ENCODE measurements at places on chromosomes 1 and 21. TPM values are rescaled to one million over a fixed set of nuclear protein-coding genes. Genes with fewer than 3 reads are reported as not detected.

DNA sequence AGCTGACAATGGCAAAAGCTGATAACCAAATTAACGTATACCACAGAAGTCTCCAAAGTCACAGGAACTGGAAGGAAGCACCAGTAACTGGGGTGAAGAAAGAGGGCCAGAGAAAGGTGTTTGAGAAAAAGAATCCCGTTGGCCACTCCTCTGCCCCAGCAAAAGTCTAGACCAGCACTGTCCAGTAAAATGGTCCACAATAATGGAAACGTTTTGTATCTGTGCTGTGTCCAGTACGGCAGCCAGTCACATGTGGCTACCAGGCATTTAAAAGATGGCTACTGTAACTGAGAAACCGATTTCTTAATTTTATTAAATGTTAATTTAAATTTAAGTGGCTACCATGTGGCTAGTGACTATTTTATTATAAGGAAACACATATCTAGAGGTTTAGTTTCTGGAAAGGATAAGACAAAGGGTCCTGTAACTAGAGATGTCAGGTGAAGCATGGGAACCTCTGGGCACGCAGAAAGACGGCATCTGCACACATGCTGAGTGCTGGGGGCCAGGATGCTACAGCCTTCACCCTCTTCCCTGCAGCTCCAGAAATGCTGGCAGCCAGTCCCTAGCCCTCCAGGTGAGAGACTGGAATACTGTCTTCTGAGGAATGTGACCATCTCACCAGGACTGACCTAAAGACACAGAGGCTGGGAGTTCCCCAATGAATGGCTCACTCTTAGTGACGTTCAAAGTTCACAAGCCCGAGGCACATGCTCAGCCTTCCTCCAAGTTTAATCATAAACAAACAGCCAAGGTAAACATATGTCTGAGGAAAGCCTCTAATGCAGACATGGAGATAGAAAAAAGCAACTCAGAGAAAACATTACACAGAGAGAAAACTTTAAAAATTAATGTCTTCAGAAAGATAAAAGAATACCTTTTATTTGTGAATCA lies 50.7 kb downstream of the JAK1 start:
- no peaks in the 10 kb centered on the region for H3K27me3 ChIP-seq
- no peak overlapping the region for H3K4me3 ChIP-seq
- no peaks in the 10 kb centered on the region for H3K36me3 ChIP-seq
- DNase-seq = no peak

DNA sequence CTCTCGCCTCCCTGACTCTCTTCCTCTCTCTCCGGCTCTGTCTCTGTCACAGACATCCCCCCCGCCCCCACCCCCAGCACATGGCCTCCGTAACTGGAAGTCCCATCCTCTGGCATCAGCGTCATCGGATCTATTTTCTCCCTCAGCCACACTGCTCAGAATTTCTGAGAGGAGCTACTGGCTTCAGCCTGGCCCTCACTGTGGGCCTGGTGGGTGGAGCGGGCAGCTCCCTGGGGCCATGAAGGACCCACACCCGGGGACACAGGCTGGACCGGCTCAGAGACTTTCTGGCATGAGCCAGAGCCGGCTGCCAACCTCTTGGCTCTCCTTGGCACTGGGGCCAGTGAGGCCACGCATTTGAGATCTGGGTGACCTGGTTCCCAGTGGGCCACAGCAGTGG lies 61.2 kb upstream of the CASZ1 start:
- DNase-seq = no peak
- no peak overlapping the region for H3K27ac ChIP-seq
- H3K27me3 ChIP-seq = peaks cover 20% of the 10 kb centered on the region
- no peak overlapping the region for H3K4me3 ChIP-seq

DNA sequence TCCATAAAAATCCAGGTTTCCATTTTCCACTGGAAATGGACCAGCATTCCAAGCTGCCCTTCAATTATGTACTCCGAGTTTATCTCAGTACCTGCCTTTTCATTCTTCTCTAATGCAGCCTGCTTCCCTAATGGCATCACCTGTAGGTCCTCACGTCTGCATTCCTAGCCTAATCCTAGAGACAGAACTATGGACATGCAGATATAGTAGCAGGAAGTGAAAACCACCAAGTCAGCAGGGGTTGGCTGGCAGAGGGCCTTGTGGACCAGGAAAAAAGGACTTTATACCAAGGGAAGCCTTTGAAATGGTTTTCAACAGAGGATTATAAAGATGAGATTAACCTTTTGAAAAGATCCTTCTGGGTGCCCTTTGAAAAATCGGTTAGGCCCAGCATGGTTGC lies 135.7 kb upstream of the L1TD1 start:
- H3K27ac ChIP-seq = no peak overlapping the region
- DNase-seq = no peak
- H3K27me3 ChIP-seq = no peaks in the 10 kb centered on the region
- H3K36me3 ChIP-seq = no peaks in the 10 kb centered on the region
- H3K4me3 ChIP-seq = no peak overlapping the region
- peaks cover 14% of the 10 kb centered on the region for H3K4me1 ChIP-seq

DNA sequence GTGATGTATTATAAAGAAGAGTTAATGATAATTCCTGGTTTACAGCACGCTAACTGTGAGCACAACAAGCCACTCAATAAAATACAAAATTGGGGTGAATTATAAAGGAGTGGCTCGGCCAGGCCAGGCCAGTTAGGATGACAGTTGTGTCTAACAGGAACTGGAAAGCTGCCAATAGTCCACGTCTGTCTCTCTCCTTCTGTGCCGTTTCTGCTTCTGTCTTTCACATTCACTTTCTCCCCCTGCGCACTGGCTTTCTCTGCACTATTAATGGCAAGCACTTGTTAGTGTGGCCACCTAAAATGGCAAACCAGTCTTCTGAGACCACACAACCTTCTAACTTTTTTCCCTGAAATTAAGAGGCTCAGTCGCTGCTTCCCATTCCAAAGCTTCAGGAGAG lies 394.3 kb downstream of the NTNG1 start:
- no peak overlapping the region for H3K27ac ChIP-seq
- H3K4me1 ChIP-seq = no peaks in the 10 kb centered on the region
- H3K4me3 ChIP-seq = no peak overlapping the region
- H3K27me3 ChIP-seq = no peaks in the 10 kb centered on the region
- H3K36me3 ChIP-seq = no peaks in the 10 kb centered on the region

DNA sequence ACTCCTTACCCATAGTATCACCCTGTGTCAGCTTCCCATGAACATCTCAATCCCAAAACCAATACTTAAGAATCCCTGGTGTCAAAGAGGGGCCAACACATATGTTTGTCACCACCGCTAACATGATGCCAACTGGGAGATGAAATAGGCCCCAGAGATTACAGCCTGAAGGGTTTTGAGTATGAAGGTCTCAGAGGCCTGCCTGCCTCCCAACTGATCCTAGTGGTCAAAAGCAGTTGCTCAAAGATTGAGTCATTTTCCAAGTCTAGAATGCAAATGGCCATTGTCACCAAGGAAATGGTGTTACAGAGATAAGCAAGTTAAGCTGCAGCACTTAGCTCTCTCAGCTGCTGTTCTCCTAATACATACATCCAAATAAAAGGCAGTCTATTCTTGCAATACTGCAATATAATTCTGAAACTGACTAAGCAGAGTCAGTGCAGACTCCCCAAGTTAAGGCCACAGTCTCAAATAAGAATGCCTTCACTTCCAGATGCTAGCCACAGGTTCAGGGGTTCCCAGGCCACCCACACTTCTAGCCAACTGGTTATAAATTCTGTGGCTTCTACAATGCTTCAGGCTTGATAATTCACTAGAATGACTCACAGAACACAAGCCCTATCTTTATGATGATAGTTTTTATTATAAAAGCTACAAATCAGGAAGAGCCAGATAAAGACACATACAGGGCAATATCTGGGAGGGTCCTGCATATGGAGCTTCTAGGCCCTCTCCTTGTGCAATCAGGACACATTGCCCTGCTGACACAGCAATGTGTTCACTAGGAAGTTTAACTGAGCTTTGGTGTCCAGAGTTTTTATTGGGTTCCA lies 18.7 kb downstream of the DUSP10 start:
- H3K4me1 ChIP-seq = peaks cover 51% of the 10 kb centered on the region
- no peak for DNase-seq
- H3K36me3 ChIP-seq = no peaks in the 10 kb centered on the region
- no peak overlapping the region for H3K27ac ChIP-seq

GRCh38 chr1:25837262-25837875 lies 17.6 kb downstream of the MTFR1L start:
- no peak overlapping the region for H3K4me3 ChIP-seq
- peaks cover 30% of the 10 kb centered on the region for H3K4me1 ChIP-seq
- H3K27me3 ChIP-seq = no peaks in the 10 kb centered on the region
- DNase-seq = no peak
- peaks cover 5% of the 10 kb centered on the region for H3K36me3 ChIP-seq

DNA sequence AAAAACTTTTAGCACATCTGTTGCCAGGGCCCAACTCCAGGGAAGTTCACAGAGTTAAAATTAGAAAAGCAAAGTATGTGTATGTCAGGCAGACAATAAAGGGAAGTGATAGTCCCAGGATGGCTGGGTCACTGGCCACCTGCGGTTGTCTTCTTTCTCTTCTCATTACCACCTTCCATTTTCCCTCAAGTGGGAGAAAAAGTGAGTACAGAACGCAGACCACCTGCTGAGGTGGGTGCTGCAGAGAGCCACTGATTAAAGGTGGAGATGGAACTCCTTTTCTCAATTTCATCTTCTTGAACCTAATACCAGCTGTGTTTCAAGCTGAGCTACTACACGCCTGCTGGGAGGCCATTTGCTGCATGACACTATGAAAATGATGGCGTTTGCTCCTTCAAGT lies 88.8 kb upstream of the PDE4B start:
- H3K27ac ChIP-seq = no peak overlapping the region
- H3K4me3 ChIP-seq = no peak overlapping the region
- peaks cover 69% of the 10 kb centered on the region for H3K27me3 ChIP-seq
- H3K4me1 ChIP-seq = no peaks in the 10 kb centered on the region

GRCh38 chr1:216458812-216459211 lies 35.6 kb upstream of the USH2A start:
- H3K4me1 ChIP-seq = peaks cover 46% of the 10 kb centered on the region
- no peaks in the 10 kb centered on the region for H3K27me3 ChIP-seq
- no peak overlapping the region for H3K4me3 ChIP-seq
- no peak overlapping the region for H3K27ac ChIP-seq
- H3K36me3 ChIP-seq = no peaks in the 10 kb centered on the region
- DNase-seq = no peak

- peaks cover 14% of the 10 kb centered on the region for H3K36me3 ChIP-seq
- H3K27me3 ChIP-seq = no peaks in the 10 kb centered on the region
- H3K27ac ChIP-seq = no peak overlapping the region
- DNase-seq = no peak
- no peaks in the 10 kb centered on the region for H3K4me1 ChIP-seq
Measured at GRCh38 chr21:42568866-42569731, 55.4 kb downstream of the SLC37A1 start.

- H3K4me1 ChIP-seq = peaks cover 10% of the 10 kb centered on the region
- peaks cover 2% of the 10 kb centered on the region for H3K36me3 ChIP-seq
- no peak overlapping the region for H3K4me3 ChIP-seq
Measured at GRCh38 chr1:97201641-97202040, 480.1 kb downstream of the PTBP2 start.

DNA sequence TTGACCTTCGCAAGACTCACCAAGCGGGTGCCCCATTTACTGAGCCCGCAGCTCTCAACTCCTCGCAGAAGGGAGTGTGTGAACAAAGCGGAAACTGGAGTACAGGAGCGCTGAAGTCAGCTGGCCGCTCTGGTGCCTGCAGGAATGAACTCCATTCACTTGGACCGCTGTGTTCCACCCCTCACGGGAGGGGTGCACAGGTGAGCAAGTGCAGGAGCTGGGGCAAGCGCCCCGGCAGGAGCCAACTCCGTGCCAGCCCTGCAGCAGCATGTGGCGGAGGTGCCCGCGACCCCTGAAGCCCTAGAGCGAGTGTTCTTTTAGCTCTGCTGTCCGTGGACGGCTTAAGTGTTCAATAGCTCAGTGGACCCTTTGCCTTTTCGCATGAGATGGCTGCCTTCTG lies 471.6 kb upstream of the ADGRL4 start:
- no peak overlapping the region for H3K4me3 ChIP-seq
- no peak overlapping the region for H3K27ac ChIP-seq
- DNase-seq = no peak
- no peaks in the 10 kb centered on the region for H3K27me3 ChIP-seq
- no peaks in the 10 kb centered on the region for H3K4me1 ChIP-seq

DNA sequence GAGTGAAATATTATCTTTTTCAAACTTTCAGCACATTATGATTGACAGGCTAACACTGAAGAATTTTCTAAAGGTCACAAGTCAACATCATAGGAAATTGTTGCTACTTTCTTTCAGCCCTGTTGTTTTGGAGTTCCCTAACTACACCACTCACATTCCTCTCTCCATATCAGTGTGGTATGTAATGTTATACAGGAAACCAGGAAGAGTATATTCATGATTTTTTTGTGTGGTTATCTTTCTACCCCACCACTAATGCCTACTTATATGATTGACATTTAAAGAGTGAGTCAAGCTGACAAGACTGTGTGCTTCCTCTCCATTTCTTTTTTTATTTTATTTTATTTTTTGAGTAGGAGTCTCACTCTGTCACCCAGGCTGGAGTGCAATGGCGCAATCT lies 47.8 kb upstream of the PRDM2 start:
- H3K36me3 ChIP-seq = no peaks in the 10 kb centered on the region
- H3K27me3 ChIP-seq = no peaks in the 10 kb centered on the region
- H3K27ac ChIP-seq = no peak overlapping the region
- H3K4me3 ChIP-seq = no peak overlapping the region
- no peaks in the 10 kb centered on the region for H3K4me1 ChIP-seq
- no peak for DNase-seq

DNA sequence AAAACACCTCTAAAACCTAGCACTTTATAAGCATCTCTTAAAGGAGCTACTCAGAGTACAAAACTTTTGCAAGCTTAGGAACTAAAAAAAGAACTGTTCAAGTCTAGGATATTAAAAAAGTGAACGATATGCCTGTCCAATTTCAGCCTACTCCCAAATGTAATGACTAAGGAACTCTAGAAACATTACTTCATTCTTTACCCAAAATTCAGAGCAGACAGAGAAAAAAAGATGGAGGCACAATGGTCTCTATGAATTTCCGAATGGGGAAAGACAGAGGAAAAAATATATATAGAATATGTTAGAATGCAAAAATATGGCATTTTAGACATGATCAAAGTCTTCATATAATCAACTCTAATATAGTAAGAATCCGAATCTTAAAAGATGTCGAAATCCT lies 61.2 kb downstream of the TP53BP2 start:
- peaks cover 43% of the 10 kb centered on the region for H3K36me3 ChIP-seq
- H3K4me3 ChIP-seq = no peak overlapping the region
- no peak for DNase-seq
- no peaks in the 10 kb centered on the region for H3K4me1 ChIP-seq
- no peaks in the 10 kb centered on the region for H3K27me3 ChIP-seq

GRCh38 chr1:67383999-67384638 lies 46.1 kb downstream of the SERBP1 start:
- no peak overlapping the region for H3K4me3 ChIP-seq
- peaks cover 7% of the 10 kb centered on the region for H3K36me3 ChIP-seq
- no peak for DNase-seq

GJB3 gene
- not detected for total RNA-seq

TGFB2 gene
- 184 TPM for total RNA-seq

TTC22 gene
- not detected for total RNA-seq

COL16A1 gene
- 90.7 TPM for total RNA-seq

OR2T11 gene
- not detected for total RNA-seq

UBXN10 gene
- not detected for total RNA-seq

NR0B2 gene
- not detected for total RNA-seq

Measured in osteocyte (in vitro differentiated cells).